Right lung (tissue), 10 donors: ENCODE measurements at places on chromosomes 7 and 10. TPM values are rescaled to one million over a fixed set of nuclear protein-coding genes. Genes with fewer than 3 reads are reported as not detected.

The GIMAP6 gene
- polyA plus RNA-seq = 28.0 TPM

- no peak for DNase-seq
Measured at GRCh38 chr10:34049887-34050286, 715.4 kb upstream of the NRP1 start.

The TMEM176A gene
- polyA plus RNA-seq = 4.2 TPM

GRCh38 chr7:117672453-117672852, 192.6 kb downstream of the CFTR start:
- DNase-seq = no peak

The SLC35B4 gene
- 27.5 TPM for polyA plus RNA-seq

DNA sequence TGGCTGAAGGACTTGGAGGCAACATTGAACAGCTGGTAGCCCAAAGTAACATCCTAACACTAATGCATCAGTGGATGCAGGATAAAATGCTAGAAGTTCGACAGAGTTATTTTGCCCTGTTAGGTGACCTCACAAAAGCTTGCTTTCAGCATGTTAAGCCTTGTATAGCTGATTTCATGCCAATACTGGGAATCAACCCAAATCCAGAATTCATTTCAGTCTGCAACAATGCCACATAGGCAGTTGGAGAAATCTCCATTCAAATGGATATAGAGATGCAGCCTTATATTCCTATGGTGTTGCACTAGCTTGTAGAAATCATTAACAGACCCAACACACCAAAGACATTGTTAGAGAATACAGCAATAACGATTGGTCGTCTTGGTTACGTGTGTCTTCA, 62.9 kb downstream of the CCSER2 start:
- no peak for DNase-seq

The PHYHIPL gene
- 0.69 TPM for polyA plus RNA-seq

The ZNF716 gene
- polyA plus RNA-seq = 0.05 TPM

GRCh38 chr7:152336754-152337368, 98.9 kb downstream of the KMT2C start:
- DNase-seq = no peak

The FFAR4 gene
- polyA plus RNA-seq = 0.14 TPM

DNA sequence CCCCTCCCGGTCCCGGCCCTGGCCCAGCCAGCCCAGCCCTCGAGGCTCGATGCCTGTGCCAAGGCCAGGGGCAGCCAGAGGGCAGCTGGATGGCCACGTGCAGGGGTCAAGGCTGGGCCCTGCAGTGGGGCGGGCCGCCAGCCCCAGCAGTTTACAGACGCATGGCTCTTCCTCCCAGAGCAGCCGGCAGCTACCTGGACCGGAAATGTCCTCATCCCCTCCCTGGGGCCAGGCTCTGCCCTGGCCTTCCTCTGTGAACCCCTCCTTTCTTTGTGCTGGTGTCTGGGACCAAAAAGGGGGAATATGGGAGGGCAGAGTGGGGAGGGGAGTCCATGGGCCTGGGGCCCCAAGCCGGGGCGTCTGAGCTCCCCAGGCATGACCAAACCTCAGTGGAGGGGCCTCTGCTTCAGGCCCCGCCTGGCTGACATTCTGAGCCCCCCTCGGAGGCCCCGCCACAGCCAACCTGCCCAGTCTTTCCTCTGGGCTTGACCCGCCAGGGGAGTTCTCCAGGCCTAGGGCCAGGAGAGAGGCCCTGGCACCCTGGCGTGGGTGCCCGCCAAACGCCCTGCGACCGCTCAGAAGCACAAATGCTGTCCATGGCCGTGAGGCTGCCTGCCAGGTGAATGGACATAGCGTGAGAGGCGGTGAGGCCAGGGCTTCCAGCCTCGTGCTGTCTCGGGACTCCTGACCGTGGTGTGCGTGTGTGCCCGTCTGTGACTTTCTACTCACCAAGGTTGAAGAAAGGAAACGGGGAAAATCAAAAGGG, 24.7 kb upstream of the AMZ1 start:
- DNase-seq = no peak
